Stimulated activated CD4-positive, alpha-beta T cell treated with anti-CD3 and anti-CD28 coated beads, Interleukin-15, amount 100 ng/mL, for 24 hours (primary cell): ENCODE measurements at places on chromosomes 16 and 17.

DNA sequence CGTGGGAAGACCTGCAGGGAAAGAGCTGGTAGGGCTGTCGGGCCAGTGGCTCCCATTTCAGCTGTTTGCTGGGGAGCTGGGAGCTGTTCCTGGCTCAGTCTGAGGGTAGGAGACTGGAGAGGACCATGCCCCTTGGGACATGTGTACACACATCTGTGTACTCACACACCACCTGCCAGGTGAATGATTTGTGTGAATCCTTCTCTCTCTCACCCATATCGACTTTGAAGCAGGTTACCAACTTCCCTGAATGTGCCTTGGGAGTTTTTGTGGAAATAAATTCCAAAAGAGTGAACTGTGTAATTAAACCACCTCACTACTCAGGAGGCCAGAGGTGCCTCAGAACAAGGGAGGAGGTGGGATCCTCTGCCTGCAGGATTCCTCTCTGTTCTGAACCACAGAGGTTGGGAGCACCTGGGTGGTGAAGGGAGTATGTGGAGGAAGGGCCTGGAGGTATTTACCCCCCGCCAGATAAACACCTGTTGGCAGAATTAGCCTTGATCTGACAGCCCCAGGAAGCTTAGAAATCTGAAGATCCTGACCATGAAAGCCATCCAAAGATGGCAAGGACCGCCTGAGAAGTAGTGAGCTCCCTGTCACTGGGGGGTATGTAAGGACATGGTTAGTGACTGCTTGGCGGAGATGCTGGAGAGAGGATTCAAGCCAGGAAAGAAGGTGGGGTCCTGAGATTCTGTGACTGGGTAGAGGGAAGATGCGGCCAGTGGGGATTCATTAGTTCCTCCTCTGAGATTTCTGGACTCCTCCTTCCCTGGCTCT lies 3.3 kb downstream of the ABCC3 start:
- no peak for DNase-seq

- DNase-seq = peak; percentile 64
These were observed 27.9 kb upstream of the C16orf95 start for GRCh38 chr16:87344931-87345631.

GRCh38 chr16:86566601-86566965 lies at the start of gene FOXC2:
FOXC2 (plus strand) TSS chr16:86566829; CDS start chr16:86567336, 507 bp downstream.
- peak; percentile 78 for DNase-seq

DNA sequence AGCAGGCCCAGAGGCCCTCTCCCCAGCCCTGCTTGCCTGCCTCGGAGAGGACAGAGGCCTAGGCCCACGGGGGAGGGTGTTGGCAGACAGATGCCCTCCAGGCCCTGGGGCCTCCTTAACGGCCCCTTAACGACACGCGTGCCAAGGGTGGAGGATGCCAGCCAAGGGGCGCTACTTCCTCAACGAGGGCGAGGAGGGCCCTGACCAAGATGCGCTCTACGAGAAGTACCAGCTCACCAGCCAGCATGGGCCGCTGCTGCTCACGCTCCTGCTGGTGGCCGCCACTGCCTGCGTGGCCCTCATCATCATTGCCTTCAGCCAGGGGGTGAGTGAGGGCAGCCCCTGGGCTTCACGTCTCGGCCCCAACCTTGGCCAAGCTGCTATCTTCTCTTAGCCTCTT lies 21.7 kb downstream of the ADCY7 start:
- DNase-seq = no peak

- DNase-seq = peak; percentile 75
These were observed 825 bp downstream of the HEATR6 start for GRCh38 chr17:60077672-60078519.

- no peak for DNase-seq
These were observed 11.3 kb downstream of the PLCD3 start for GRCh38 chr17:45121055-45121454.

DNA sequence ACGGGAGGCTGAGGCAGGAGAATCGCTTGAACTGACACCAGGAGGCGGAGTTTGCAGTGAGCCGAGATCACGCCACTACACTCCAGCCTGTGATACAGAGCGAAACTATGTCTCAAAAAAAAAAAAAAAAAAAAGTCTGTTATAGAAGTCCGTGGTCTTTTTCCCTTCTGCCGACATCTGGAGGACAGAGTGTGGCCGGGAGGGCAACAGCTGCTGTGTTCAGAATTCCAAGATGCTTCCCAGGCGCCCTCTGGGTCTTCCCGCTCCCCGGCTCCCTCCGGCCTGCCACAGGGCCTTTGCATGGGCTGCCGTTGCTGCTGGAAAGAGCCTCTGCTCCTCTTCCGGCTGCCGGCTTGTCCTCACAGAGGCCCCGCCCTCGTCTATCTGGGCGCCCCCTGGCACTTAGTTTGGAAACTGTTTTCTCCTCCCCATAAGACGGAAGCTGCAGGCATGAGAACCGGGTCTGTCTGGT lies 2.4 kb upstream of the CACNA1H start:
- DNase-seq = peak; percentile 52

GRCh38 chr16:11205065-11205699 lies 50.8 kb downstream of the SOCS1 start:
- no peak for DNase-seq
